Activated CD4-positive, alpha-beta T cell treated with anti-CD3 and anti-CD28 coated beads, Interleukin-2, amount 50 U/mL, for 24 hours (primary cell): ENCODE measurements at places on chromosomes 3 and 15.

DNA sequence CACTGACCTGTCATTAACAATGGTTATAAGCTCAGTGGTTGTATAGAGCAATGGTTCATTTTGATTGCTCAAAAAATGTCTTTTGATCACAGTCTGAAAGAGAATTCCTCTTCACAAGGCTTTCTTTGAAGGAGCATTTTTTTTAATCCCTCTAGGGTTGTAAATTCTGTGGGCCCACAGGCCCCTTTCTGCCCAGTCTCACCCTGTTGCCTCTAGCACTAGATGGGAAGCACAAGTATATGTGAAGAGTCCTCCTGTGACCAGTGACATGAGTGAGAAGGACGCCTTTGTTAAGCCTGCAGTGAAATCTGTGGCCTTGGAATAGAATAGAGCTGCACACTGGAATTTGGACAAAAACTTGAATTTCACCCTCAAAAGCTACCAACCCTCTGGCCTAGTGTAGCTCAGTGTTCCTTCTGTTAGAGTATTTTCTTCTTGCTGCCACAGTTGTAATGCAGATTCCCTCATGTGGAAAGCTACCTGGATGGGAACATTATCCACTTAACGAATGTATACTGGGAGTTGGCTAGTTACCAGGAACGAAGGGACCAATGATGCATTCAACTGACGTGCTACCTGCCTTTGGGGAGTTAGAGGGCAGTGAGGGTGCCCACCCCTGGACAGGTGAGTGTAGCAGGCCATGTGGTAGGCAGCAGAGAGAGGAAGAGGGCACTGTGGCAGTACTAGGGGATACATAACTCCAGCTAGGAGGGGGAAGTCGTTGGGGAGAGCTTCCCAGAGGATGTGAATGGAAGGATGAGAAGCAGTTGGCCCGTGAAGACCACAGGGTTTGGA lies 28.3 kb upstream of the RYR3 start:
- DNase-seq = no peak

- no peak for DNase-seq
Measured at GRCh38 chr3:174710612-174711011, 148.5 kb upstream of the NAALADL2 start.

- DNase-seq = no peak
Measured at GRCh38 chr3:160259589-160259988, 34.4 kb downstream of the C3orf80 start.

- no peak for DNase-seq
Measured at GRCh38 chr15:69510556-69510955, 57.9 kb downstream of the RPLP1 start.

DNA sequence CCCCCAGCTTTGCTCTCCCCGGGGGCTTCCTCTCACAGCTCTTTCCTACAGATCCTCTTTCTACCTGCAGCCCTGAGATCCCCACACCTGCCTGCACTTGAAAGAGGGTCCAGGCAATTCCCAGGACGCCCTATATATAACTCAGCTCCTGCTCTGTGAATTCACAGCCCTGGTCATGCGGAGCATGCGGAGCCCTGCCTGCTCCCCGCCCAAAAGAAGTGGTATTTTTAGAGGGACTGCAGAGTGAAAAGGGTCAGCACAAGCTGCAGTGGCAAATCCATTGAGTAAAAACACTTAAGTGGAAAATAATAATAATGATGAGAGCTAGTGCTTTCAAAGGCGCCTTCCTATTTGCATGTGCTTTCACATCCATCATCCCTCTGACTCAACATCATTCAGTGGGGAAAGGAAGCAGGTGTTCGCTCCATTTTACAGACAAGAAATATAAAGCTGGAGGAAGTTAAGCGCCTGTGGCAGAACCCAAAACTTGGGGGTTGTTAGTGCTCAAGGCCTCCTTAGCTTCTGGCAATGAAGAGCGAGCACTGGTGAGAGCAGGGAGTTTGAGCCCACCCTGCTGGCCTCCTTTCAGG lies 76.3 kb upstream of the LIPC start:
- DNase-seq = no peak

DNA sequence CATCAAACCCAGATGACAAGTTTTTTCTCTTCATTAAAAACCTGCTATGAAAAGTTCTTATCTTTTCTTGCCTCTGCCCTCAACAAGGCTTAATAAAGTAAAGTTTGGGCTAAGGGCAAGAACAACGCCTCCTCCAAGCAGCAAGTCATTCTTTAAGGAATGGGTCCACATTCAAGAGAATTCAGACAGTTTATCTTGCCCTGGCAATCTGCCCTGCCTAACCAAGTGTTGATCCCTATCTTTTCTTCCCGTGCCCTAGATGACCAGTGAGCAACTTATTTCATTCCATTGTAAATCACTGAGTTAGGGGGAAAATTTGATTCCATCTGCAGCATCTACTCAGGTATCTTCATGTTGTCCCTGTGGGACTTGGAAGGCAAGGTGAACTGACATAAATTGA lies 370.3 kb upstream of the DPPA4 start:
- DNase-seq = no peak
